ENCODE measurements at places on chromosomes 11 and 22.

DNA sequence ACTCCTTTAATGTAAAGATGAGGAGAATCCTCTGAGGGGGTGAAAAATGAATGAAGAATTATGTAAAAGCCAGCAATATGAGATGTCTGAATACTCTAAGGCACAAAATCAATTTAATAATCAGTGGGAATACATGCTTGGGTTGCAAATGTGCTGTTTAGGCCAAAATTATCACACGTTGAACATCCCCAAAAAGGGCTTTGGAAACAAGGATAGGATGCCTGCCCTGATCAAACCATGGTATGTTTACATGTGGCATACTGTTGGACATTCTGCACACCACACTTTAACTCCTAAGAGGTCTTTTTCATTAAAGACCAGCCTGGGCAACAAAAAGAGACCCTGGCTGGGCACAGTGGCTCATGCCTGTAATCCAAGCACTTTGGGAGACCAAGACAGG is 26.3 kb downstream of the F2 start:
- DNase-seq: no peak

DNA sequence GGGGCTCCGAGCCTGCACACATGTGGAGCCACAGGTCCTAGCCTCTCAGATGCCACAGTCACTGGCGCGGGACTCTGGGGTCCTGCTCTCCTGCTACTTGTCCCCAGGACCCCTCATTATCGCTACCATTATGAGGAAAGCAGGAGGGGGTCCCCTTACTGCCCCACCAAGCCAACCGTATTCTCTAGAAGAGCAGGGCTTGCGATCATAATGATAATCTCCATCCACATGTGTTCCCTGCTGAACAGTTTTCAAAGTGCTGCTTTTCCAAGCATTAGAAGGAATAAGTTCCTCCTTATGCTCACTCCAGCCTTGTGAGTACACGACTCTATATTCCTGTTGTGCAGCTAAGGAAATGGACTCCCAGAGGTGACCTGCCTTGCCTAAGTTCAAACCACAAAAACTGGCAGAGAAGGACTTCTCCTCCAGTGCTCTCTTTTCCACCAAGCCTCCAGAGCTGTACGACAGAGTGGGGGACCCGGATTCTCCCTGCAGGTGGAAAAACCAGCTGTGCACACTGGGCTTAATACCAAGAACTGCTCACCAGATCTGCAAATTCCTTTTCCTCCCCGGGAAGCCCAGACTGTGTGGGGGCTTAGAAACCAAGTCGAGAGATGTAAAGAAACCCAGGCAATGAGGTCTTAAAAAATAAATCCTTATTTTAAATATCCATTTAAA is 92.8 kb upstream of the DRD2 start:
- DNase-seq: no peak

- no peak for DNase-seq
These were observed 304.2 kb downstream of the BRD1 start for GRCh38 chr22:49523374-49524008.

GRCh38 chr22:26579331-26579886 is 10.5 kb downstream of the TPST2 start:
- DNase-seq: no peak

DNA sequence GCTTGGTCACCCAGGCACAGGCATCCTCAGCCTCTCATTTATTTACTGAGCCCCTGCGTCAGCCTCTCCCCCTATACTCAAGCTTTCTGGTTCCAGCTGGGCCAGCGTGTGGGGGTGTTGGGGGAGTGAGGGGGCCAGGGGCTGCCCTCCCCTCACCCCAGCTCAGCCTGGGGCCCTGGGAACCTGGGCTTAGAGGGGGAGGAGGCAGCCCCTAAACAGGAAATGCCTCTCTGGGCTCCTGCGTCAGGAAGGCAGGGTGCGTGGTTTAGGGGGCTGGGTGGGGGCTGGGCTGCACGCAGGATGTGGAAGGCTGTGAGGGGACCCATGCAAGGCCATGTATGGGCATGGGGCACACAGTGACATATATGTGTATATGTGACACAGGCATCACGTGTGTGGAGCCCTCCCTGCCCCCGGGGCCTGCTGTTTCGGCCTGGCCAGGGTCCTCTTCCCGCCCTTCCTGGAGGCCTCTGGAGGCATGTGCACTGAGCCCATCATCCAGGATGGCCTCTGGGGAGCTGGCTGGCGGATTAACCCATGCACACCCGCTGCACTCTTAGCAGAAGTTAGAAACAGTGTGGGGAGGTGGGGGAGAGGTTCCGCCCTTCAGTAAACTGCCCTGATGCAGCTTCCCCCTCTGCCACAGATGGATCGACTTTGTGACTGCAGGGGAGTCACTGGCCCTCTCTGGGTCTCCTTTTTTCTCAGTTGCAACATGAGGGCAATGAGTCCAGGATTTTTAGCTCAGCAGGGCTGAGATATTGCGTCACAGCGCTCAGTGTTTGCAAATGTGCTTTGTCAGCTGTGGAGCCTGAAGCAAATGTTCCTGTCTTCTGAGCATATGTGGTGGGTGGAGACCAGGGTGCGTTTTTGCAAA is 1.1 kb upstream of the CD248 start:
- no peak for DNase-seq

GRCh38 chr11:47004595-47005033 is 68.1 kb downstream of the CSTPP1 start:
- peak; percentile 71 for DNase-seq

GRCh38 chr11:76554767-76555166 is 109.9 kb downstream of the EMSY start:
- no peak for DNase-seq

DNA sequence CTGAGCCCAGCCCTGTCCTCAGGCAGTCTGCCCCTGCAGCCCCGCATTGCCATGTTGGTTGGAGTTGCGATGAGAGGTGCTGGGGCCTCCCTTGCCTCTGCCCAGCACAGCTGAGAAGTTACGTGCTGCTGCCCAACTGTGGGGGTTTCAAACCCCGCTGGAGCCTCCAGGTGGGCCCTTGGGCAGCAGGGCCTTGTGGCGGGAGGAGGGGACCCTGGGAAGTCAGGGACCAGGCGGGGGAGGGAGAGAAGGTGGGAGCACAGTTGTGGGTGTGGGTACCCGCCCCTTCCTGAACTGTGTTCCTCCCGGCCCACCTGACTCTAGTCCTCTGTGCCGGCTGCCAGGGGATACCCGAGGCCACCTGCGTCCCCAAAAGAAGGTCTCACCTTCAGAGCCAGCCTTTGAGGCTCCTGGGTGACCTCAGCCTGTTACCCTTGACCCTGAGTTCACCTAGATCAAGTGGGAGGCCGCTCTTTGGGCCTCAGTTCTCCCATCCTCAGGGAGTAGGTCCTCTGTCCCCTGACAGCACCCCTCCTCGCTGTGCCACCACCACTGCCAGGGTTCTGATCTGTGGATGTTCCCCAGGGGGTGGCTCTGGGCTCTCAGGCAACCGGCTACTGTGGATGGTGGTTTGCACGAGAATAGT is 7.7 kb upstream of the CCDC188 start:
- DNase-seq: no peak

DNA sequence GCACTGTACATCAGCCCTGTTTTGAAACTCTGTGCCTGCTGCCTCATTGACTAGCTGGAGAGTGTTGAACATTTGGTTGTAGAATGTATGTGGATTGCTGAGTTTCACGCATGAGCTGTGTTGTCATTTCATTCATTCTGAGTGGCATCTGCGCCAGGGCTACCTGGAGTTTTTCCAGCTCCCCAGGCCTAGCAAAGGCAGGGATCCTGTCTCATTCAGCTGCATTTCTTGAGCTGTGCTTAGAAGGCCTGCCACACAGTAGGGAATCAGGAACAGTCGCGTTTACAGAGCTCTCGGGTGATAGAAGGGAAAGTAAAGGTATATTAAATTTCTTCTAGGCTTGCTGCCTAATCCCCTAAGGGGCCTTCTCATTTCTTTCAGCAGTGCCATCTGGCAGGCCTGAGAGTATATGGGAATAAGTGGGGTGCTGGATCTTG is 44.3 kb downstream of the PTPRJ start:
- DNase-seq: no peak

- DNase-seq: no peak
These were observed 8.6 kb upstream of the AMOTL1 start for GRCh38 chr11:94759522-94759921.

DNA sequence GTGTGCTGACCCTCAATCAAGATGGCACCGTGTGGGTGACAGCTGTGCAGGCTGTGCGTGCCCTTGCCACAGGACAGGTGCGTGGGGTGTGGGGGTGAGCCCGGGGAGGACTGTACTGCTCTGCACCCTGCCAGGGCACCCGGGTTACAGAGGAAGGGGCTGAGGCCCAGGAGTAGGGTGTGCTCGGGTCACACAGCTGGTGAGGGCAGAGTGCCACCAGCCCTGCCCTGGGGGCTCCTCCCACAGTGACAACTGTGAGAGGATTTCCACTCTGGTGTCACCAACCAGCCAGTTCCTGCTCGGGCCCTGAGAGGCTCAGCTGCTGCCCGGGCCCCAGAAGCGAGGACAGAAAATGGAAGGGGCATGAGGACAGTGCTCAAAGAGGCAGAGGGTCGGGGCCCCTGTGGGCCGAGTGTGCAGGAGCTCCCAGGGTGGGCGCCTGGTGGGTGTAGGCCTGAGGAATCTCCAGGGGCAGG is 20.5 kb downstream of the TRMU start:
- DNase-seq: no peak

DNA sequence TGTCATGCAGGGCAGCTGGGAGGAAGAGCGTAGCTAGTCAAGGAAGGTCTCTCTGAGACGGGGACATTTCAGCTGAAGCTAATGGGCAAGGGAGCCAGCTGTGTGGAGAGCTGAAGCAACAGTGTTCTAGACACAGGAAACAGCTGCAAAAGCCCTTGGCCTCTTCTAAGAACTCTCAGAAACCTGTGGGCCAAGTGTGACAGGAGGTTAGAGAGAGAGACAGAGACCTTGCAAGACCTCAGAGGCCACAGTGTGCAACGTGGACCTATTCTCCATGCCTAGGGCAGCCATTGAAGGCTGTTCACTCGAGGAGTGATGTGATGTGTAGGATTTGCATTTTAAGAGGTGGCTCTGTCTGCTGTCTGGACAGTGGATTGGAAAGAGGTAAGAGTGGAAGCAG is 48.7 kb upstream of the TNRC6B start:
- DNase-seq: no peak

- no peak for DNase-seq
These were observed 13.6 kb upstream of the FGF3 start for GRCh38 chr11:69832561-69833413.

DNA sequence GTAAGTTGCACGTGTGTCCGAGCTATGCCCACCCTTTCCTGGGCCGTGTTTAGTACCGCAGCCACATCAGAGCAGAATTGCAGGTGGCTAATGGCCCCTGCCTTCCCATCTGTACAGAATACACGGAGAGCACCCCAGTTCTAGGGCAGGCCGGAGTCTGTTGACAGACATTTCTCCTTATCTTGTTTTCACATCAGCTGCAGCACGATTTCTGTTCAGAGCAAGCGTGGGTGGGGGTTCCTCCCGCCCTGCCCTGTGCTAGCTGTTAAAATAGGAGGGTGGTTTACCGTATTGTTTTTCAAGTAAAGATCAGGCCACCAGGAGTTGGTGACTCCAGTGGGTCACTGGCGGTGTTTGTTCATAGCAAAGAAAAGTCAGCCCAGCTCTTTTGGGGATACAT is 41.1 kb downstream of the UBASH3B start:
- DNase-seq: no peak

GRCh38 chr11:5992604-5993251 is 5.9 kb upstream of the OR52L1 start:
- DNase-seq: peak; percentile 8

DNA sequence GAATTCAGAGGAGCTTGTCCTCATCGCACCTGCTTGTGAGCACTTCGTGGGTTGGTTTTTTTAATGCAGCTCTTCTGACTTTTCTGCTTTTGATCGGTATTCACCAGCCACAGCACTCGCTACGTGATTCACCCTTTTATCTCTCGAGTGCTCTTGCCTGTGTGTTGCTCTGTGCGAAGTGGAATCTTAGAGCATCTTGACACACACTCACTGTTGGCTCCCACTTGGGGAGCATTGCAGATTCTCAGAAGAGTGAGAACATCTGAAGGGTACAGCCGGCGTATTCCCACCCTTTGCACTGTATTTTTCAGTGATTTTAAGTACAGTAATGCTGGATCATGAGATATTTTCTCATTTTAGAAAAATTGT is 10.9 kb downstream of the TNNT3 start:
- DNase-seq: no peak

DNA sequence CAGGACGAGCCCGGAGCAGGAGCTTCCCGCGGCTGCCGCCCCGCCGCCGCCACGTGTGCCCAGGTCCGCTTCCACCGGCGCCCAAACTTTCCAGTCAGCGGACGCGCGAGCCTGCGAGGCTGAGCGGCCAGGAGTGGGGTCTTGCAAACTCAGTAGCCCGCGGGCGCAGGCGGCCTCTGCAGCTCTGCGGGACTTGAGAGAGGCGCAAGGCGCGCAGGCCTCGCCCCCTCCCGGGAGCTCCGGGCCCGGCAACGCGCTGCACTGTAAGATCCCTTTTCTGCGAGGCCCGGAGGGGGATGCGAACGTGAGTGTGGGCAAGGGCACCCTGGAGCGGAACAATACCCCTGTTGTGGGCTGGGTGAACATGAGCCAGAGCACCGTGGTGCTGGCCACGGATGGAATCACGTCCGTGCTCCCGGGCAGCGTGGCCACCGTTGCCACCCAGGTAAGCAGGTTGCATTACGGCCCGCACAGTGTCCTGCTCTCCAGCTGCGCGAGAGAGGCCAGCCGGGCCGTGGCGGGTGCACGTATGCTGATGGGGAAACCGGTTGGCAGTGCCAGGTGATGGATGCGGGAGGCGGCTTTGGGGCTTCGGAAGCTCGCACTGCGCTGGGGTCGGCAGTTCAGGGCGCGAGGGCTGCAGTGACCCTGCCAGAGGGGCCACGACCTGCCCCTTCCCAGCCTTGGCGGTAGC is 2.0 kb downstream of the SLC6A5 start:
- no peak for DNase-seq

GRCh38 chr22:46256358-46256958 is 6.4 kb upstream of the CDPF1 start:
- no peak for DNase-seq

DNA sequence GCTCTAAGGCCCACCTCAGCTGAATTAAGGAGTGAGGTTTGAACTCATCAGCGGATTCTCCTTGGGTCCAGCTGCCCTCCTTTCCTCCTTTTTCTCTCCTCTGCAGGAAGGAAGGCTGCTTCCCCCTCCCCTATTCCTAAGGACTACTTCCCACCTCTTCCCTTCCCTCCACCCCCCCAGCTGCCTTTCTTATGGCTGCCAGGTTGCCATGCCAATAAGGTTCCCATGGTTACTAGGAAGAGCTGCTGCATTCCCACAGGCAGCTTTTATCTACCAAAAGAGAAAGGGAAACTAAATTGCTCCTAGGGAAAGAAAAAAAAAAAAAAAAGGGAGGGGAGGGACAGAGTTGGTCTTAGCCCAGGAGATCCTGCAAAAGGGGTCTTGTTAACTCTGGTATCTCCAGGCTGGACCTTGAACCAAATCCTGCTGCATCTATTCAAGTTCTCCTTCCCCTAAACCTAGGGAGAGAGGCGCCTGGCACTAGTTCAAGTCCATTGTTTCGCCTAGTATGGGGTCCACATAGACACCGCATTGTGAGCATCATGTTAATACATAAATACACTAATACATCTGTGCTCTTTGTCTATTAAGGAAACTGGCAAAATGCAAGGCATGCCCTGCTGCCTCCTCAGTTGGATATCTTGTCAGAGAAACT is 21.2 kb upstream of the FEZ1 start:
- no peak for DNase-seq

GRCh38 chr11:119794756-119795155 is 65.8 kb upstream of the NECTIN1 start:
- no peak for DNase-seq

GRCh38 chr11:59520741-59521140 is 9.4 kb downstream of the OR4D9 start:
- DNase-seq: no peak

- DNase-seq: no peak
These were observed 83.6 kb downstream of the FEZ1 start for GRCh38 chr11:125412509-125412908.

- no peak for DNase-seq
These were observed 133.5 kb downstream of the CD44 start for GRCh38 chr11:35272391-35272902.

Measured in ACHN (cell line).